Calu3 (cell line): ENCODE measurements at places on chromosomes 7 and 10. TPM values are rescaled to one million over a fixed set of nuclear protein-coding genes. Genes with fewer than 3 reads are reported as not detected.

The MACC1 gene
- total RNA-seq: 190 and 199 TPM in 2 replicates

The ELN gene
- 0.39 and 0.42 TPM in 2 replicates for total RNA-seq

The CALHM1 gene
- not detected in 2 replicates for total RNA-seq

The ZP3 gene
- total RNA-seq: 5.4 and 9.4 TPM in 2 replicates

The FANK1 gene
- 0.85 and 1.6 TPM in 2 replicates for total RNA-seq

The MYOF gene
- 468 and 474 TPM in 2 replicates for total RNA-seq

The GPC2 gene
- total RNA-seq: 3.2 and 3.6 TPM in 2 replicates
